ENCODE measurements at places on chromosomes 3 and 15.

GRCh38 chr3:50128001-50128400, 27.1 kb upstream of the SEMA3F start:
- DNase-seq = no peak

DNA sequence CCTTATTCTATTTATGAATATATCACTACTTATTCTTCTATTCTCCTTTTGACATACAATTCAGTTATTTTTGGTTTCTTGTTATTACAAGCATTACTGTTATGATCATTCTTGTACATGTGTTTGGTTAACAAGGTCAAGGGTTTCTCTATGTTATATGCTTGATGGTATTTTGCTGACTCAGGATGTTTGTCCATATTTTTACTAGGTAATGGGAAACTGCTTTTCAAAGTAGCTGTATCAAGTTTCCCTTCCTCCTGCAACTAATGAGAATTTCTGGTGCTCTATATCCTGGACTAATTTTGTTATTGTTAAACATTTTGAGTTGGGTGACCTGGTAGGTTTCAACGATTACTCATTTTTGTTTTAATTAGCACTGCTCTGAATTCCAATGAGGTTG, 841.0 kb downstream of the OTOL1 start:
- DNase-seq = no peak

GRCh38 chr3:44555723-44556122, 730 bp downstream of the ZKSCAN7 start:
- DNase-seq = no peak

- no peak for DNase-seq
These were observed 39.4 kb upstream of the B3GNT5 start for GRCh38 chr3:183213415-183214276.

GRCh38 chr3:64410226-64410625, 185.0 kb upstream of the PRICKLE2 start:
- DNase-seq = no peak

DNA sequence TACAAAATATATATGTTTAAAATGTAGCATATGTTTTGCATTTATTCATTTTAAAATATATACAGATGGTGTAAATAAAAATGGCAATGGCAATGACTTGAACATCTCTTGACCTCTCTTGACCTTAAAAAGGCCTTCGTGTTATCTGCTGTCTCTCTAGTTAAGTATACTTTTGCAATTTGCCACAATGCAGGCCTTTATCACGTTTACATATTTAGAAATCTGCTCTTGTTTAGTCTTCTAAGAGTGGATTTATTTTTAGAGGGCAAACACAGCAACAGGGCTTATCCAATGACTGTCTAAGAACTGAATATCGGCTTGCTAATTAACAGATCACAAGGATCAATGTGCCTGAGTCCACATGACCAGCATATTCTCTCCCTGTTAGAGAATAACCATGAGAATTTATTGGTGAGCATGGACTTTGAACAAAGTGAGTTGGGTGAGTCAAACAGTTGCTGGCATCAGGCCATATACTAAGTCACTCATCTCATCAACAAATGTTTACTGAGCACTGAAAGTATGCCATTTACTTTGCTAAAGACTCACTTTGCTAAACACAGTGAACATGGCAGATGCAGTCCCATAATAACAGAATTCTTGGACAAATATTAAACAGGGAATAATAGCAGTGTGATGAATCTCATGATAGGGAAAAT, 48.2 kb downstream of the MDFIC2 start:
- no peak for DNase-seq
